Activated T-helper 2 cell treated with anti-CD3 and anti-CD28 coated beads, Interferon-gamma antibody, Interleukin-2, Interleukin-4, amounts not matched to agents 10 μg/mL and 5 μg/mL and 100 μg/mL, durations not matched to agents 14 hours and 24 hours and 36 hours (primary cell): ENCODE measurements at places on chromosomes 3 and 15. TPM values are rescaled to one million over a fixed set of nuclear protein-coding genes. Genes with fewer than 3 reads are reported as not detected.

DNA sequence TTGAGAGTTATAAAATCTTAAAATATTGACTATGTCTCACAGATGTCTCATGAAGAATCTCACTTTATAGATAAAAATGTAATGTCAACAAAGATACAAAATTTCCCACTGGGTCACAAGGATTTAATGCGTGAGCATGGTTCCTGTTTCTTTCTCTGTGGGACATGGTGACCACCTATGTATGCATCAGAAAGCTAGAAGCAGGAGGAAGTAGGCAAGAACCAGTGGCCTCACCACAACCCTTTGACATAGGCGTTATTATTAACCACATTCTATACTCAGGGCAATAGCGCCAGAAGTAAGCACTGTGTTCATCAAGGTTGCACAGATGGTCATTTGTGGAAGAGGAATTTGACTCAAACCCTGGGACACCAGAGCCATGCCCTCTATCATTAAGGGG is 11.7 kb upstream of the ADAMTS17 start:
- DNase-seq, result no peak

CHRNB4 gene
- total RNA-seq, result not detected in 2 replicates

DNA sequence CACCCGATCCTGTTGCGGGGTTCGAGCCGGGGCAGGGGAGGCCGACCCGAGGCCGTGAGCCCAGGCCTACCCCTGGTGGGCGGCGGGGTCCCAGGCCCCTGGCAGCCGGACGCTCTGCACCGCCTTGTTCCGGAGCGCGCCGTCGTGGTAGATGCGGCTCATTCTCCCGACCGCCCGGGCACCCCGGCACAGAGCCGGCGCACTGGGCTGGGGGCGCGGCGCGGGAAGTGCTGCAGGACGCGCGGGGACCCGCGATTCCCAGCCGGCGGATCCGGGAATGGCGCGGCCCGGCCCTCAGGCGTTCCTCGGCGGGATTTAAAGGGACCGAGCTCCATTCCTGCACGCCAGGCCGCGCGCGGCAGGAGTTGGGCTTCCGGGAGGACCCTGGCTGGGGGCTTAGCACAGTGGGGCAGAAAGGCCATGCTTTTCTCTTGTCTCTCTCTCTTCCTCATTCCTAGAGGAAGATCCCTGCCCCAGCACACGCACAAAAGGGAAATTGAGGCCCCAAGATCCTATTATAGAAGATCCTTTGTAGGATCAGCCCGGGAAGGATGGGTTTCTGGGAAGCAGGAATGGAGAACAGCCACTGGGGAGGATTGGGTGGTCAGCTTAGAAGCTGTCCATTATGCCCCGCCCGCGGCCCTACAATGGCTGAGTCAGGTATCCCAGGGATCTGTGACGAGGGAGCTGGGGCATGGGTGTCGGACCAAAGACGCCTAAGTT is at the start of gene ARPIN:
TSS of gene ARPIN (minus strand) at position 279 of the 723 bp plus-strand sequence. CDS start at position 162, 117 bp downstream.
- no peak for DNase-seq

SI gene
- not detected in 2 replicates for total RNA-seq

DNA sequence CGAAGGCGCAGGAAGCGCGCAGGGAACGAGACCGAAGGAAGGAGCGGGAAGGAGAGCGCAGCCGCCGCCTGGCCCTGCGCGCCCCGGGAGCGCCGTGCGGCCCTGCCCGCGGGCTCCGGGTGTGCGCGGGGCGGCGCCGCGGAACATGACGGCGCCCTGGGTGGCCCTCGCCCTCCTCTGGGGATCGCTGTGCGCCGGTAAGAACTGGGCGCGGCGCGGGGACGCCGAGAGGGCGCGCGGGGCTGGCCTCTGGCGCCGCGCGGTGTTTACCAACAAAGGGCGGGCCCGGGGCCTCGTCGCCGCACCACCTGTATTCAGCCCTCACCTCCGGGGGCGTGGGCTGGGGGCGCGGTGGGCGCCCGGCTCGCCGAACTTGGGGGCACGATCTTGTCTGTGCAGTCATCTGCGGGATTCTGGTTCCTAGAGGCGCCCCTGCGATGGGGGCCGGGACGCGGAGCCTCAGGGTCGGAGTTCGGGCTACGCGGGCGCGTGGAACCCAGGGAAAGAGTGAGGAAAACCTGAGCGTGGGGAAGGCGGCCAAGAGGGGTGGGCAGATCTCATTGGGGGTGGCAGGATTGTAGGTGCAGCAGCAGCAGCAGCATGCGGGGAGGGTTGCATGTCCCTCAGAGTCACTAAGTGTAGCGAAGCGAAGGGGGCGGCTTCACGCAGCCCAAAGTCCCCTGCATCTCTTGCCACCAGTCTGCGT is 641 bp downstream of the ACVR2B start:
- peak; percentile 42 for DNase-seq

DLL4 gene
- total RNA-seq, result 0.14 and 0.37 TPM in 2 replicates

DNA sequence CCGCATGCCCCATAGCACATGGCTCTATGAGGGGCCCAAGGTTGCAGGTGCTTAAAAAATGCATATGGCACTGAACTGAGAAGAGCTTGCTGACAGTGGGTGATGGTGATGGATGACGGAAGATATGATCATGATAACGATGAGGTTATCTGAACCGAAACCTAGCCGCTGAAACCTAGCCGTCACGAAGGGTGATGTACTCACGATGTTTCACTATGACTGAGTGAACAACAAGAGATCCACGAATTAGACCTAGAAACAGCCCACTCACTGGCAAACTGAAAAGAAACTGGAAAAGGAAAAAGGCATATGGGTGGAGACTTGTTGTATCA is 57.6 kb upstream of the BCL6 start:
- DNase-seq, result peak; percentile 80

COL6A5 gene
- total RNA-seq, result not detected in 2 replicates

CFAP92 gene
- total RNA-seq, result 0.37 TPM in 1 of 2 replicates, not detected in the other

DNA sequence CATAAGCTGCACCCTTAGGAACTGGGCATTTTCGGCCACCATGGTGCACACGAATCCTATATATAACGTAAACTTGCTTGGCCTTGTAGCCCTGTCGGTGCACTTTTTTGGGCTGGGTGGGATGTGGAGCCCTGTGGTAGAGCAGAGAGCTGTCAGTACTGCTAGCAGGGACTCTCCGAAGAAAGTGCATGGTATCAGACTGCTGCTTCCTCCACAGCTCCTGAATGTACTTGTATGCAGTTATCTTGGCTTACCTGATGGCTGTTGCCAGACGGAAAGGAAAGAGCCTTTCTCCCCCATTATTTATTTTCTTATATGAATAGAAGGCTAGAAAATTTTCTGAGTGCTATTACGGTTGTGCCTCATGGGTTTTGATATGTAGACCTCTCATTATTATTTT is 8.4 kb downstream of the GALK2 start:
- no peak for DNase-seq

DNA sequence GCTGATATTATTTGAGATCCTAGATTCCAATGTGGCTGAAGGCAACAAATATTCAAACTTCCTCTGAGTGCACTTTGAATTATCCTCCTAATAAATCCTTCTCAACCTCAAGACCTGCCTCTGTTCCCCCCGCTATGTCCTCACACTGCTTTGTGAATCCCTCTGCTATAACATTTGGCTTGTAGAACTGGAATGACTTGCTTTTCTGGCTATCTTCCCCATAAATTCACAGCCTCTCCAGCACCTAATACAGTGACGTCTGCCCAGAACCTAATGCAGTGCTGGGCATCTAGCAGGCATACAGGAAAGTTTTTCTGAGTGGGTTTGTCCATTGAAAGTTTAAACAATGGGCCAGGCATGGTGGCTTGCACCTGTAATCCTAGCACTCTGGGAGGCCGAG is 643.9 kb upstream of the ADAMTS9 start:
- DNase-seq, result no peak

DNA sequence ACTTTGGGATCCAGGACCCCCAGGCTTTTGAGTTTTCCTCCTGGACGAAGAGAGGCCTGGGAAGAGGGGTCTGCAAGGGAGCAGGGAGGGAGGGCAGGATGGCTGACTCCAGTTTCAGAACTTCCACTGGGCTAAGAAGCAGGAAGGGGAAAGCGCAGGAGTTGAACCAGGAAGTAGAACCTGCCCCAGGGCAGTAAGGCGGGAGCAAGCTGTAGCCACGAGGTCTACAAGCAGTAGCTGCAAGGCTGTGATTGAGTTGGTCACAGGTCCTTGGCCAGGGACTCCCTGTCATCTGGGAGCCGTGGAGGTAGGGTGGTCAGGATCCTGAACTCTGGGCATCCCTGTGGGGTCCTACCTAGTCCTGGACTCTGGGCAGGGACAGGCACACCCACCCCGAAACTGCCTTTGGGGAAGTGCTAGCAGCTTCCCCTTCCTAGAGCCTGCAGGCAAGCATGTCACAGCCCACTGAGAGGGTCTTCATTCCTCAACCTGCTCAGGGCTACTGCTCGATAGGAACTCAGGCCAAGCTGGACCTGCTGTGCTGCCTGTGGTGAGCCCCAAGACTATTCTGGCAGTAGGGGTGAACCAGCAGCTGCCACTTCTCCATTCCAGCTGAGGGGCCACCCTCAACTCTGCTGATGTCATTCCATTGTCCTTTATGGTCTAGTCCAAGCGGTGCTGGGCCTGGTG is 5.8 kb upstream of the GNAI2 start:
- no peak for DNase-seq

DNA sequence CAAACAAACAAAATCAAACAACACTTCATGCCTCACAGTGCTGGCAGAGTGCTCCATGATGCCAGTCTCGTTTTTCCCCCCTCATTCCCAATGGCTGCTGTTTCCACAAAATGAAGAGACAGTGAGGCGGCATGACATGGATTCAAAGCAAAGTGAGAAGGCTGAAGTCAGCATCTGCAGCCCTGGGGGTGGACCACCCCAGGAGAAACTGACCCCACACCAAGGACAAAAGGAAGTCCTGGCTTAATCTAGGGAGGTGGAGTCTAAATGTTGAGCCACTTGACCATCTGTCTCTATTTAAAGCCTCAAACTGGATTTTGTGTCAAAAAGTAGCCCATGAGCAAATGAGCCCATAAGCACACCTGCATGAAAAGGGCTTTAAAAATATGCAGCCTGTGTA is 151.2 kb upstream of the RORA start:
- DNase-seq, result no peak

GPR171 gene
- total RNA-seq, result 232 TPM in 2 replicates

DNA sequence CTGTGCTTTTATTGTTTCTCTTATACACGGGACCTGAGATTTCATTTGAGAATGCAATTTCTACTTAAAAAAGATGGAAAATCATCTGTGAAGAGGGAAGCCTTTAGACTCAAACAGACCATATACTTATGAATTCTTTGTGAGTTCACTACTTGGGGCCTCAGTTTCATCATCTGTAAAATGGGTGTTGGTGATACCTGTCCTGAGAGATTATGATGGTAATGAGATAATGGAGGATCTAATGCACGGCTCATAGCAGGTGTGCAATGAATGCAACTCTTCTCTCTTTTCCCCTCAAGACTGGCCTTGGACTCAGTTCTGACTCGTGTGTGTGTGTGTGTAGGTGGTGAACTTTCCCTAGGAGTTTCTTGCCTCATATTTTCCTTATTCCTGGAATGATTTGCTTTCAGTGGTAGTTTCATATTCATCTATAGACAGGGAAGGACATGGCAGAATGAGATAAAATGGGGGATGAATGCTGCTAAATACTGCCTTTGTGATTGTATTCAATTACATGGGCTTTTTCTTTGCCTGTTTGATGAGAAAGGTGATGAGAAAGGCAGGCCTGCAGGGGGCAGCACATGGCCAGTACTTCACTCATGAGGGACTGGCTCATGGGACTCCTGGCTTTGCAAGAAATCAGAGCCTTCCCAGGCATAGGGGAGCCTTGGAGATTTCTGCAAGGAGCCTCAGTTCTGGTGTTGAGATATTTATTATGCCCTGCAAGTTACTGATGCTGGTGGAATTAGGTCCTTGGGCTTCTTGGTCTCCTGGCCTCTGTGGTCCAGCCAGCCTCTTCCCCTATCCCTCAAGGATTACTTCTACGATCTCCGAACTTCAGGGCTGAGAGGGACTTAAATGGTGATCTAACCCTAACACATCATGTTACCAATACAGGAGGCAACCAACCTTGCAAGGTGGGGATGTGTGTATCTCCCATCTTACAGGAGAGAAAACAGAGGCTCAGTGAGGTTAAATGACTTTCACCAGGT is 70.7 kb downstream of the RPLP1 start:
- DNase-seq, result peak; percentile 55

DNA sequence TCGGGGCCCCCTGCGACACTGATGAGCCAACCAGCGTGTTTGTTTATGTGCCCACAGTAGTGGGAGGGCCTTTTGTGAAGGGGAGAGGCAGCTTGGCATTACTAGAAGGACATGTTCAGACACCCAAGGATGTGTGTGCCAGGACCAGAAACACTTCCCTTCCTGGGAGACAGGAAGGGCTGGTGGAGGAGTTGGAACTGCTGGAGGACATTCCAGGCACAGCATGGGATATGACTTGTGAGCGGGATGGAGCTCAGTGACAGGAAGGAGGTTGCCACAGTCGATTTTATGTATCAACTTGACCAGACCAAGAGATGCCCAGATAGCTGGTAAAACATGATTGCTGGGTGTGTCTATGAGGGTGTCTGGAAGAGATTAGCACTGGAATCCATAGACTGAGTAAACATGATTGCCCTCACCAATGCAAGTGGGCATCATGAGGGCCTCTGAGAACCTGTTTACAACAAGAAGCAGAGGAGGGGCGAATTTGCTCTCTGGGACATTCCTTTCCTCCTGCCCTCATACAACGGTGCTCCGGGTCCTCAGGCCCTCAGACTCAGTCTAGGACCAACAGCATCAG is 106.4 kb upstream of the TLE3 start:
- no peak for DNase-seq

- DNase-seq, result no peak
Measured at GRCh38 chr15:98728082-98728810, 79.9 kb downstream of the IGF1R start.

SNTN gene
- total RNA-seq, result not detected in 2 replicates

DNA sequence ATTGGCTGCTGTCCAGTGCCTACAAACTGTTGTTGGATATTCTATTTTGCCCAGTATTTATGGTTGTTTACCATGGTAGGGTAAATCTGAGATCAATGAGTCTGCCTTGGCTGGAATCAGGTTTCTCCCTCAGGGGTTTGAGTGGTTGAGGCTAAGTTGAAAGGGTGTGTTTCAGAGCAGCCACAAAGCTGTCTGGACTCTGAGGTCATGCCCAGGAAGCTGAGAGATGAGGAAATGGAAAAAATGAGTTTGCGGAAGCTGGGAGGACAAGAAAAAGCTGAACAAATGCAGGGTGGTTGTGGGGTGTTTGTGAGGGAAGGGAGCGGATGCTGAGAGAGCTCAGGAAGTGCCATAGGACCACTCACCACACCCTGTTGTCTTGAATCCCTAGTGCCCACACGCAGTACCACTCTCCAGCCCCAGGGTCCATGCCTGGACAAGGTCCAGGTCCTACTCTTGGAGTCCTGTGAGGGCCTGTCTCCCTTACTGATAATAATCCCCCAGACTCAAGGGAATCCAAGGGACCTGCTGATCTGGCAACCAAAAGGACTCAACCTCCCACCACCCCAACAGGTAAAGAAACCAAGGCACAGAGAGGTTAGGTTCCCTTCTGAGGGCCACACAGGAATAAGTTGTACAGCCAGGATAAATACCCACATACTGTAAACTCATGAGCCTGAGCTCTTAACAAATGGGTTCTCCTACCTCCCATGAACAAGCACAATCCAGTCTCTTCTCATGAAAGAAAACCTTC is 81.6 kb downstream of the PPCDC start:
- DNase-seq, result peak; percentile 59

IL17RB gene
- total RNA-seq, result 33.3 and 36.1 TPM in 2 replicates

GRCh38 chr3:69755795-69756194 is 16.5 kb downstream of the MITF start:
- DNase-seq, result no peak

- DNase-seq, result no peak
Measured at GRCh38 chr15:100308608-100309007, 33.2 kb downstream of the ADAMTS17 start.
